Right renal cortex interstitium (tissue), 3 donors: ENCODE measurements at places on chromosomes 3 and 15. TPM values are rescaled to one million over a fixed set of nuclear protein-coding genes. Genes with fewer than 3 reads are reported as not detected.
A peak's percentile ranks its signal among the peaks of the same experiment; 100 is the strongest.

GRCh38 chr15:63016234-63016633 lies 26.3 kb upstream of the TPM1 start:
- no peak for DNase-seq

DNA sequence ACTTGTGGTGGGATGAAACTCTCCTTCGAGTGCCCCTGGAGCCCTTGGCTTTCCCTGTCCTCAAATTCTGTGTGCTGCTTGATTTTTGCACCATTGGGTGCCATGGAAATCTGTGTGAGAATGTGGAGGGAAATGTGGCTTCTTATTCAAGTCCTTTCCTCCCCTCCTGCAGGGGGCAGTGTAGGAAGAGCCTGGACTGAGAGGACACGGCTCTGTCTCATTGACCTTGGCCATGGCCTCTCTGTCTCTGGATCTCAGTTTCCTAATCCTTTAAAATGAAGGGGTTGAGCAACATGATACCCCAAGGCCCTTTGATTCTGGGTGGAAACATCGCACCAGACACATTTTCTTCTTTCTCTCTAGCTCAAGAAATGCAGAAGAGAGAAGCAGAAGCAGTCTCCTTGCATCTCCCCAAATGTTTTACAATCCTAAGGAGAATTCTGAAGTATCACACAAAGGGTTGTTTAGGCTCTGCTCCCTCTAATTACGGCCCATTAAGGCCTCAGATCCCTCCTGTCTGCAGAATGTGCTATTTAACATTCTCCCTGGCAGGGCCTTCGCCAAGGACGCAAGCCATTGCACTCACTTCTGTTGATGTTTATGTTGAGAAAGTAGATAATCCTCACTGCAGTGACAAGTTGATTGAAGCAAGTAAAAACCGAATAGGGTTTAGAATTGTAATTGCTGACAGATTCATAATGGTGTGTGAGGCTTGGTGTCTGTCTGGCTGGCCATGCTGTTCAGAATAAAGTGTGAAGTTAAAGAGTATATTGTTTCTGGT lies 169.1 kb downstream of the TPRG1 start:
- DNase-seq, result no peak

GRCh38 chr15:74799255-74799855 lies 13.3 kb upstream of the LMAN1L start:
- DNase-seq, result no peak

Gene SETD2
- polyA plus RNA-seq, result 66.4 TPM

Gene TOP2B
- 317 TPM for polyA plus RNA-seq

DNA sequence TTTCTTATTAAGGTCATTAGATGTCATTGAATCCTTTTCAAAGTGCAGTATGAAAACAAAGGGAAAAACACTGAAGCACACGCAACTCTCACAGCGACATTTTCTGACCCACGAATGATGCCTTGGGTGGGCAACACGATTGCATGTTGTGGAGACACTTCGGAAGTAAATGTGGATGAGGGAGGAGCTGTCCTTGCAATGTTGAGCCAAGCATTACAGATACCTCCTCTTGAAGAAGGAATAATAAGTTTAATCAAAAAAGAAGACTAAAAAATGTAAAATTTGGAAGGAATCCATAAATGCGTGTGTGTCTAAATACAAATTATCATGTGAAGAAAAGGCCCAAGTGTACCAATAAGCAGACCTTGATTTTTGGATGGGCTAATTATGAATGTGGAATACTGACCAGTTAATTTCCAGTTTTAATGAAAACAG lies 16.9 kb downstream of the THBS1 start:
- no peak for DNase-seq

Gene NR2E3
- 0.18 TPM for polyA plus RNA-seq

GRCh38 chr3:85533586-85533985 lies 574.8 kb downstream of the CADM2 start:
- DNase-seq, result no peak

Gene ITPR1
- polyA plus RNA-seq, result 53.7 TPM

GRCh38 chr3:119659606-119660291 lies 640 bp downstream of the POPDC2 start:
- no peak for DNase-seq

GRCh38 chr3:155382396-155383042 lies 89.0 kb upstream of the STRIT1 start:
- peak; percentile 29 for DNase-seq

Gene CHRM5
- polyA plus RNA-seq, result 0.07 TPM

DNA sequence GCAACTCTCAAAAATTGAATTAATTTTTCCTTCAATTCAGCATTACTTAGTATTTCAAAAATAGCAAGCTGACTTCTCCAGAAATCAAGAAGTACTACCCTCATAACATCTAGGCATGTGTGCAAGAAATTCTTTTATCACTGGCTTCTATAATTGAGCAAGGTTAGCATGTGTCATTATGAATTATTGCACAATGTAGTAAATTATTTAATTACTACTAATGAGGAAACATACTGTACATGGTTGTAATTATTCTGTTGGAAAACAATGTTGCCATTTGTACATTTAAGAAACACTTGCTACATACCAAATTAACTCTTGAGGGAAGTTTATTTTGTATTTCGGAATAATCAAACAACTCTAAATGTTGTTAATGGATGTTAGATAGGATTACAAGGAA lies 122.2 kb upstream of the ICE2 start:
- DNase-seq, result no peak

Gene ATP13A4
- 1.2 TPM for polyA plus RNA-seq

GRCh38 chr3:179450261-179450701 lies 989 bp downstream of the GNB4 start:
- DNase-seq, result peak; percentile 21

- DNase-seq, result no peak
These were observed 82.9 kb upstream of the BOC start for GRCh38 chr3:113128386-113129015.

- DNase-seq, result no peak
These were observed 3.4 kb upstream of the AEN start for GRCh38 chr15:88617790-88618189.

Gene INKA1
- polyA plus RNA-seq, result 10.6 TPM

Gene SPTBN5
- polyA plus RNA-seq, result 2.8 TPM

DNA sequence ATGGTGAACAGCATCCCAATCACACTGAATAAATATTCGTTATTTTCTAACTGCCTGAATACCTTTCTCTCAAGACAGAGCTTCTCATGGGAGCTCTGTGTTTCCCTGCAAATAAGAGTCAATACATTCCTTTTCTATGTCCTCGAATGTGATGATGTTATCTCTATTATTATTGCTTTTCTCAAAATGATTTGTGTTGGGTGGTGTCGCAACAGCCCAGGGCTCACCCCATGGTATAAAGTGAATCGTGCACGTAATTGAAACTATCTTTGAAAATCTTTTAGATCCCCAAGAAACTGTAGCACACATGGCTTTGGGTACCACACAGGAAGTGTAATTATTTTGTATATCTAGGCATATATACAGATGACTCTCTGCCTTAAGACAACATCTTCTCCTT lies 190.6 kb upstream of the LRTM1 start:
- no peak for DNase-seq

DNA sequence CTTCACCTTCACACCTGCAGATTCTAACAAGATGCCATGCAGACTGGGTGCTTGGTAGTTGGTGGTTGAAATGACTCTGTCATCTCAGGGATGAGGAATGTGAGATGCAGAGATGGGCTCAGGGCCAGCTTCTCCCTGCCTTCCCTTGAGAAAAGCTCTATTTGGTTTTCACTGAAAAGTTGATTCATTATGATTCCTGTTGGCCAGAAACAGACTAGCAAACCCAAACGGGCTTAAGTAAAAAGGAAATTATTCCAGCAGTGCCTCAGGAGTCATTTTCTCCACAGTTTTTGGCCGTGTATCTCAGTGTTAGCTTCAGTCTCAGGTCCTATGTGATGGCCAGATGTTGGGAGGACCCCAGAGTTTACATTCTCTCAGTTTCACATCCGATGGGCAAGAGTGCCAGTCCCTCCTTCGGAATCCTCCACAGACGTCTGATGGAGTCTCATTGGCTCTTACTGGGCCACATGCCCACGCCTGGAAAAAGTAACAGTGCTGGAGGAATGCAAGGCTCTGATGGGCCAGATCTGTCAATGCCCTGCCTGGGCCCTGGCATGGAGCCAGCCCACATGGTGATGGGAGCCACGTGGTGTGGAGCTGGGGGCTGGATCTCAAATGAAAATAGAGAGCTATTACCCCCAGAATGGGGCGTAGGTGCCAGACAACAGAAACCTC lies 22.3 kb upstream of the SACM1L start:
- DNase-seq, result no peak

DNA sequence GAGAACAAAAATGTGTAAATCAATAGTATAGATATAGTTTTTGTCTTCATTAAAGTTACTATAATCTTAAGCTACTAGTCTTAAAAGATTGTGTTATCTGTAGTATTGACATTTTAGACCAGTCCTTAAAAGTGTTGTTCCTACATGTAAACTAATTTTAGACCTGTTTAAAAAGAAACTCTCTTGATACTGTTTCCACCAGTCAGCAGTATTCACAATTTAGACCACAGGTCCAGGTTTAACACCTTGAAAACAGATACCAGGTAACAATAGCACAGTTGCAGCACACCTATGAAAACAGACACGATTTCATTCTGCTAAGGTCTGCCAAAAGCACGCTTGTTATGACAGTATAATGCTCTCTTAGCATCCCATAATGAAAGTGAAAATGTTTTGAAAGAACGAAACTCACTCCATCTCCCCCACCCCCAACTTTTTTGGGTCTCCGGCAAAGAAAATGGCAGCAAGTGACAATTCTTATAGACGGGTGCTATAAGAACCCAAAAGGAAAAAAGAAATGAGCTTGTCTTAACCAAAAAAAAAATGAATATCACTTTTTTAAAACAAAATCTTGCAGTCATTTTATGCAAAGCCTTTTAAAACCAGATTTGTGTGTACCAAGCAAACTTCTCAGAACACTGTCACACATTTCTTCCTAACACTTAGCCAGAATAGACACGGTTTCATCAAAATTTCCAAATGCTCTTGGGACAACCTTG lies 1.6 kb downstream of the EIF4E3 start:
- no peak for DNase-seq

DNA sequence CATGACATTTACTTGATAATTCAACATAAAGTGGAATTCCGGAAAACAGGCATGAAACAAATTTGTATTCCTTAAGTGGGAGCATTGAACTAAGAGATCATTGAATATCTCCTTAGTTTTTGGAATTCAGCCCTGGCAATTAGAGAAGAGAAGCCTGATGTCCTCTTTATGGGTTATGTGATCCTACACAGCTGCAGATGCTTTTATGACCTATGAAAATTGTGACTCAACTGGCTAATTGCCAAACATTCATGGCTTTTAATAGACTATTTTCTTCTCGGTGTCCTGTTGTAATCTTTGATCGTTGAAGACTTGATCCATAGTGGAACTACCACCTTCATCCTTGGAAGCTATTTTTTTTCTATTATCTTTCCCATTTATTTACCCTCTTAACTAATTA lies 46.1 kb downstream of the AGBL1 start:
- no peak for DNase-seq

- DNase-seq, result no peak
These were observed 1248.4 kb downstream of the NSUN3 start for GRCh38 chr3:95311272-95311671.

- DNase-seq, result no peak
These were observed 129.1 kb upstream of the CNTN6 start for GRCh38 chr3:963755-964154.

DNA sequence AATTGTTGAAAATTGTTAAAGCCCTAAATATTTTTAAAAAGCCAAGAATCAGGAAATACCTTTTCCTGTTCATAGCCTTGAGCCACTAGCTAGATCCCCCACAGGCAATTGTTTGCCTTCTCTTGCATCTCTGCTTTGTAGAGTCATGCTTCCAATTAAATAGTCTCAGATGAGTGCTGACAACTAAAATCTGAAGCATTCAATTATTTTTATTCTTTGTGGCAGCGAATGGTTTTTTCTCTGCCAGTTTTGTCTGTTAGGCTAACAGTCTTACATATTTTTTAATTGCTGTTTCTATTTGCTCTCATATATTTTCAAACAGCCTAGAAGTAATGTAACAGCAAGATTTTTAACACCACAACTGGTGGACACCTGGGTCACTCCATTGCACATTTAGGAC lies 277.1 kb upstream of the GBE1 start:
- no peak for DNase-seq

Gene DNAH12
- polyA plus RNA-seq, result 0.88 TPM

- no peak for DNase-seq
These were observed 75.7 kb downstream of the TMEM266 start for GRCh38 chr15:76135516-76135915.

DNA sequence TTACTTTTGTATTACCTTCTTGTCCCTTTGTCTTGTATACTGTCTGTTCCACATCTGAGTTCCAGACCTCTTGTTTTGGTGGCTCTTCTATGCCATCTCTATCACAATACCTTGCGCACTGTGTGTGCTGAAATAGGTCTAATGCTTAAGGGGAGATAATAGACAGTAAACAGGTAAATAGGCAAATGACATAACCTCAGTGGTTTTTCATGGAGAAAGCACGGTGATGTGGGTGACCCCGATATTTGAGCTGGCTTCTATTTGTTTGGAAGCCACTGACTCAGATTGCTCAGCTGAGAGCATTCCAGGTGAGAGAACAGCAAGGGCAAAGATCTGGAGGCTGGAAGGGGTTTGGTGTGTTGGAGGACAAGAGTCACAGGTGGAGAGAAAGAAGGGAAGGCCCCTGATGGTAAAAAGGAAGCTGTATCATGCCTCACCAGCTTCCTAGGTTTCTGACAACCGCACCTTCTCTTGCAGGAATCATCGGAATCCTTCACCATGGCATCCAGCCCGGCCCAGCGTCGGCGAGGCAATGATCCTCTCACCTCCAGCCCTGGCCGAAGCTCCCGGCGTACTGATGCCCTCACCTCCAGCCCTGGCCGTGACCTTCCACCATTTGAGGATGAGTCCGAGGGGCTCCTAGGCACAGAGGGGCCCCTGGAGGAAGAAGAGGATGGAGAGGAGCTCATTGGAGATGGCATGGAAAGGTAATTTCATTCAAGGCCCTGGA lies 795 bp downstream of the MCM2 start:
- DNase-seq, result no peak

Gene GOLGA8T
- polyA plus RNA-seq, result 0.75 TPM

DNA sequence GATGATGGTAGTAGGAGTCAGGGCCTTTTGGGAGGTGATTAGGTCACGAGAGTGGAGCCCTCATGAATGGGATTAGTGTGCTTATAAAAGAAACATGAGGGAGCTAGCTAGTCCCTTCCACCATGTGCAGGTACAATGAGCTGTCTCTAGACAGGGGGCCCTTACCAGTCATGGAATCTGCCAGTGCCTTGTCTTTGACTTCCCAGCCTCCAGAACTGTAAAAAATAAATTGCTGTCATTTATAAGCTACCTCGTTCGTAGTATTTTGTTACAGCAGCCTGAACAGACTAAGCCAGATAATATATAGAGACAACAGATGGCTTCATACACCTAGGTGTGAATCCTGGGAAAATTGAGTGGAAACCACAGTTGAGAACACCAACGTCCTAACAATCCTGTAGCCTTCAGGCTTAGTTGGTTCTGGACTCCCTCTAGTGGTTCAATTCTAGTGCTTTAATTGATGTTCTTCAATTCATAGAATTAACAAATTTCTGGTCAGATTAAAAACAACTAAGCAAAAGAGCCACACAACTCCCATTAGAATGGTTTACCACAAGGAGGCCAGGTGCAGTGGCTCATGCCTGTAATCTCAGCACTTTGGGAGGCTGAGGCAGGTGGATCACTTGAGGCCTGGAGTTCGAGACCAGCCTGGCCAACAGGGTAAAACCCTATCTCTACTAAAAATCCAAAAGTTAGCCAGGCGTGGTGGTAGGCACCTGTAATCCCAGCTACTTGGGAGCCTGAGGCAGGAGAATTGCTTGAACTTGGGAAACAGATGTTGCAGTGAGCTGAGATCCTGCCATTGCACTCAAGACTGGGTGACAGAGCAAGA lies 21.3 kb upstream of the GATM start:
- no peak for DNase-seq

- DNase-seq, result no peak
These were observed 23.3 kb downstream of the ANAPC13 start for GRCh38 chr3:134462331-134462941.

Gene TNFSF10
- 44.3 TPM for polyA plus RNA-seq
